CD4-positive, alpha-beta T cell treated with Interleukin-4 for 4 hours (primary cell): ENCODE measurements at places on chromosomes 7 and 10.
A peak's percentile ranks its signal among the peaks of the same experiment; 100 is the strongest.

DNA sequence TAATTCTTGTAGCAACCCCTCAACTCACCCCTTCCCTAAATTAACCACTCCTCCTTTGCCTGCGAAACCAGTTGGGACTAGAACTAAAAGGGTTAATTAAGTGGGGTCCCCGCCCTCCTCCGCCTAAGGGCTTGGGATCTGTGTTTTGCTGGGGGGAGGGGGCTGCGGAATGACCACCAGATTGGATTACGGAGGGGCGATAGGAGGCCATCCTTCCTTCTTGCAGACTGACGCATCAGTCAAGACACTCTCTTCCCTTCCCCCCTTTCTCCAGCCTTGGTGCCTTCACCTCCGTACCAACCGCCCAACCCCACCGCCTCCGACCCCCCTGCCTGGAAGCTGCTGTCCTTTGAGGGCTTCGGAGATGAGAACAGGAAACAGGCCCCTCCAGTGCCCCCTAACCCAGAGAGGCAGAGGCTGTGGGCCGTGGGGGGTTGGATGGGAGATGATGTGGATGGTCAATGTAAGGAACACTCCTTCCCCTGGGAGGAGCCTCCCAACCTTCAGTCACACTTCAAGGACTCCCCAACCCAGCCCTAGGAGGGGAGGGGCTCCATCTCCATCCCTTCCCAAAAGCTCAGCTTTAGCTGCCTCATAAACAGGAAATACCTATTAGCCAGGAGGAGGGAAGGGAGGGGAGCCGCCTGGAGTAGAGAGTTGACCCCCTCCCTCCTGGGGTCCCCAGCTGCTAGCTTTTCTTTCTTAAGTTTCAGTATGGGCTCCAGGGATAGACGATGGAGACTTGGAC lies 997 bp upstream of the LDB1 start:
- no peak for DNase-seq

GRCh38 chr10:59108886-59109288 lies 67.6 kb upstream of the PHYHIPL start:
- DNase-seq, result no peak

- DNase-seq, result no peak
Measured at GRCh38 chr7:84847790-84848189, 339.1 kb downstream of the SEMA3D start.

- no peak for DNase-seq
Measured at GRCh38 chr7:41328131-41328530, 374.8 kb downstream of the INHBA start.

DNA sequence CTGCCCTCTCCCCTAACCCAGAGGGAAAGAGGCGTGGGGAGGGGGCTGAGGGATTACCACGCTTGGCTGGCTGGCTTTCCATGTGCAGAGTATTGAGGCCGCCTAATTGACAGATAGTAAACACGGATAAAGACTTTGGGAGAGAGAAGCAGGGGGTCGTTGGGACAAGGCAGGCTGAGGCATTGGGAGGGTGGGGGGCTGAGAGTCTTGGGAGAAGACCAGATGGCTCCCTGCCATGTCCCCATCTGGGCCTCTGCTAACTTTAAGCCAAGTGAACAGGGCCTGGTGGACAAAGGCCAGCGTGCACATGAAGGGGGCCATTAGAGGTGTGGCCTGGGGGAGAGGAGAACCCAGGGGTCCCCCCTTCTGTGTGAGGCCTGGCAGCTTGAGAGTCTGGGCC lies 55.4 kb upstream of the MXI1 start:
- no peak for DNase-seq

DNA sequence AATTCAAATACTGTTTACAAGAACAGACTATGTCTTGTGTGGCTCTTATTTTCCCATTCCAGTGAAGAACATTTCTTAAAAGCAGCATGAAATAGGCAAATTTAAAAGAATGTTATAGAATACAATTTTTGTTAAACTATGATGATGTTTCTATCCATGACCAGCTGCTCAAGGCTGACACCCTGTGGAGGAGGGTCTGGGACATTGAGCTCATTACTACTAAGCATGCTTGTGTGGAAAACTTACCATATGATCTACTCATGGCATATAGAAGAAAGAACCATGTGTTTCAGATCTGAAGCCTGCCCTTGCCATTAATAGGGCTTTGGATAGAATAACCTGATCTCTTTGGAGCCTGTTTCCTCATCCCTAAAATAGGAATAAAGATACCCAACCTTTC lies 125.0 kb downstream of the FOXP2 start:
- no peak for DNase-seq

DNA sequence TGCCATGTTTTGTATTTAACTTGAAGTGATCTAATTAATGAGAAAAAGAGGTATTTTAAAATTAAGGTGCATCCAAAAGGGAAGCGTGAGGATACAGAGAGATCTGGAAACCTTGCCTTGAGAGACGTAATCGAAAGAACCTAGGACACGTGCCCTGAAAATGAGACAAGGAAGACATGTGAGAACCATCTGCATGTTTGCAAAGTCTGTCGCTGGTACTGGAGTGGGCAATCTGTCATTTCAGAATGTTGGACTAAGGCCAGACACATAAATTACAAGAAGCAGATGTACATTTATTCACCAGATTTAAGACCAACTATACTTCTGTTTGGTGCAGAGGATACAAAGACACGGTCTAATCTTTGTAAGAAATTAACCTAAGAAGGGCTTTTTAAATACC lies 9.2 kb downstream of the AGR2 start:
- no peak for DNase-seq

- no peak for DNase-seq
Measured at GRCh38 chr7:144508702-144509101, 105.2 kb upstream of the NOBOX start.

- DNase-seq, result no peak
Measured at GRCh38 chr10:32084185-32084851, 28.1 kb upstream of the KIF5B start.

DNA sequence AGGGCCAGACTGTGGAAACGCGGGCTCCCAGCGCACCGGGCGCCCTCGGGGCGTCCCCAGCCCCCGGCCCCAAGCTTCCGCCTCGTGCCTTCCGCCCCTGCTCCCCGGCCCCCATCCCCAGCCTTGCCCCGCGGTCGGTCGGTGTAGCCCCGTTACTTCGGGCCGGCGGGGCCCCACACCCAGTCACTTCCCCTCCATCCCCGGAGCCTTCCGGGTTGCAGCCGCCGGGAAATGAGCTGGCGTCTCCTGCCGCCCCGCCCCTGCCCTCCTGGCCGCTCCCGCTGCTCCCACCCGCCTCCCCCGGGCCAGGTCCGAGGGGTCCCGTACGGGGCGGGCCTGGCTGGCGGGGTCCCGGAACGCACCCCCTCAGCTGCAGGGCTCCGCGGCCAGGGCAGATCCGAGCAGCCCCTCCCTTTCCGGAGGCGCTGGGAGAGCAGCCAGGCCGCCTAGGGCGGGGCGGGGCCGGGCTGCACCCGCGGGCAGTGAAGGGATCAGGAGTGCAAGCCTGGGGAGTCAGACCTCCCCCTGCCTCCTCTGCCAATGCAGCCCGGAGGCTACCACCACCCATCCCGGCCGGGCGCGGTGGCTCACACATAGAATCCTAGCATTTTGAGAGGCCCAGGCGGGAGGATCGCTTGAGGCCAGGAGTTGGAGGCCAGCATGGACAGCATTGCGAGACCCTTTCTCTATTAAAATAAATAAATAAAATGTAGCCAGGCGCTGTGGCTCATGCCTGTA lies 709 bp downstream of the ARPC1B start:
- peak; percentile 64 for DNase-seq

GRCh38 chr10:113091920-113092319 lies 141.9 kb downstream of the TCF7L2 start:
- no peak for DNase-seq

DNA sequence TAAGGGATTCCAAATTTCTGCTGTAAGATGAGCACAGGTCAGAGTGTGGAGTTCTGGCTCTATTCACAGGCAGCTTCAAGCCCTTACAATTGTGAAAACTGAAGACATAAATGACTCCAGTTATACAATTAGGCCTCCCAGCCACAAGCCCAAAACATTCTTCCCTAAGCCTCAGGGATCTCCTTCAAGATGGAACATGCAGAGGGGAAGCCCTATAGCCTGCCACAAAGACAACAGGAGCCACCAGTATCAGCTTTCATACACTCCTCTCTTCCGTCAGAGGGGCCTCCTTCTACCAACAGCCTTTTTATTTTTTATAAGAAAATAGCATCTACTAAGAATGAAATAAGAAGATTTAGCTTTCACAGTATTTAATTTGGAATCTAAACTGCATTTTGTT lies 46.5 kb downstream of the DLD start:
- no peak for DNase-seq

- no peak for DNase-seq
Measured at GRCh38 chr7:128030654-128031611, at the start of gene LRRC4. TSS of gene LRRC4 (minus strand) at chr7:128031437. CDS start at chr7:128030640, 797 bp downstream.

GRCh38 chr7:18553605-18554003 lies 58.1 kb downstream of the HDAC9 start:
- DNase-seq, result no peak

- no peak for DNase-seq
Measured at GRCh38 chr7:32318300-32319011, 171.7 kb downstream of the LSM5 start.
